Stimulated activated CD8-positive, alpha-beta memory T cell treated with anti-CD3 and anti-CD28 coated beads, Interleukin-4, amount 100 ng/mL, for 4 hours (primary cell): ENCODE measurements at places on chromosomes 2 and 18.

DNA sequence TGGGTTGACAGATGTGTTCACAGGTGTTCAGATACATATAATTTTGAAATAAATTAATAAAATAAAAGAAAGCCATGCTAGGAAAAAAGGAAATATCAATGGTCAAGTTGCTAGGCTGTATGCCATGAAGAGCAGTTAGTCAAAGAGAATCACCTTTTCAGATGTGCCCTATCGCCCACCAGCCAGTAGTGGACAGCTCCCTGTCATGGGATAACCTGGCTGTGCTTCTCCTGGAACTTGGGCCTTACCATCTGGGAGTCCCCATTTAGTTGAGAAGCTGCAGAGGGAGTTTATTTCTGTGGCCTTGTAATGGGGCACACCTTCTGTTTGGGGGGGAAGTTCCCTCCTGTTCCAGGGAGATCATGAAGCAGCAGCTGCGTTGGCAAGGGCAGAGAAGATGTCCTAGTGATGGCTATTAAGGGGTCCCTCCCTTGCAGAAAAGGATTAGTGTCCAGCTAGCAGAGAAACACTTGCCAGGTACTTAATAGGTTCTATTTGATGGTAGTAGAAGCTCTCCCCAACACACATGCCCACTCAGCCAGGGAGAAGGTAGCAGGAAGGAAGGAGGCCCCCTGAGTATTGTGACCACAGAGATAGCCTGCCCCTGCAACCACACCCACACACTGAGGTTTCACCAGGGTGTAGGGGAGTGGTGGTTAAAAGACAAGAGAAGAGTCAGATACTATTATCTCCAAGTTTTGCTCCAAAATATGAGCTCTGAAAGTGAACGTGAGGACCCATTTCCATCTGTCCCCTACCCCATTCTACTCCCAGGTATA is 117.7 kb downstream of the B3GNT2 start:
- DNase-seq: no peak

DNA sequence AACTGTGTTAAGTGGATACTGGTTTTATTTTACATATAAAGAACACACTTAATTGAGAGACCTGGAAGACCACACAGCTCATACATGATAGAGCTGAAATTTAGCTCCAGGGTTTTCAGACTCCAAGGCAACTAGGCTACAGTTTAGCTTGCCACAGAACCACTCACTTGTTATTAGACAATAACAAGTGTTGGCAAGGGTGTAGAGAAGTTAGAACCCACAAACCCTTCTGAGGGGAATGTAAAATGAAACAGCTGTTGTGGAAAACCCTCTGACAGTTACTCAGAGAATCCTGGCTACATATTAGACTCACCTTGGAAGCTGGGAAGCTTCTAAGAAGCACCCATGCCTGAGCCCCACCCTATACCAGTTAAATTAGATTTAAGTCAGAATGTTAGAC is 75.3 kb downstream of the MAP3K20 start:
- no peak for DNase-seq

GRCh38 chr18:79382681-79383387 is 12.9 kb upstream of the NFATC1 start:
- DNase-seq: no peak

- no peak for DNase-seq
Observed at GRCh38 chr2:150919901-150920300, 341.8 kb downstream of the RBM43 start.

DNA sequence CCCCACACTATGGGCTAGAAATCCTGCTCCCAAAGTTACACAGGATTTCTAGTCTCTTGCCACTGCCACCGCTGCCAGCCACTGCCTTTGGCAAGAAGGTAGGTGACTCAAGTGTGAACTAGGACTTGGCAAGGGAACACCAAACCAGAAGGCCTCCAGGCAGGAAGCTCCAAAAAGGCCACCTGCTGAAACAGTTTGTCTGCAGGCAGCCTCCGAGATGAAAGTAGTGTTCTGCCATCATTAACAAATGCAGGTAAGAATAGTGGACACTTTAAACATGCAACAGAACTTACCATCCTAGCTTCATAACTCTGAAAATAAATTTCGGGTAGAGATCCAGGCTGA is 3.9 kb downstream of the ANKRD44 start:
- no peak for DNase-seq

GRCh38 chr2:1688161-1688560 is 56.2 kb downstream of the PXDN start:
- no peak for DNase-seq

GRCh38 chr2:126970583-126970982 is 71.9 kb downstream of the TEX51 start:
- no peak for DNase-seq

GRCh38 chr18:59189746-59190145 is 30.2 kb upstream of the GRP start:
- no peak for DNase-seq

- DNase-seq: no peak
Observed at GRCh38 chr2:69683170-69683971, 39.8 kb upstream of the AAK1 start.

- DNase-seq: no peak
Observed at GRCh38 chr2:12506846-12507245, 209.9 kb upstream of the TRIB2 start.

DNA sequence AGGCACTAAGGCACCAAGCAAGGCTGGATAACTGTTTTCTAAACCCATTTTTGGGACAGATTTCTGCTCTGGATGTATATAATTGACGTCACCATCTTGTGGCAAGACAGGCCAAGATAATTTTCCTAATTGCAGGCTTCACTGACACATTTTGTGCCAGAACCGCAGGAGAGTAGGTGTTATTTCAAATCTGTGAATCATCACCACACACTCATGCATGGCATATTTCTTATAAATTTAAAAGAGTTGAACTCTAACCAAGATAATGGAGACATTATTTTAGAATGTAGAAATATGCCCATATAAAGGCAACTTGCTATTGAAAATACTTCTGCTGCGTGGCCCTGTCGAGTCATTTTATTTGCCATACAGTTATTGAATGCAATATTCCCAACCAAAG is 68.3 kb upstream of the ACYP2 start:
- no peak for DNase-seq

- DNase-seq: no peak
Observed at GRCh38 chr2:45709137-45709536, 57.7 kb downstream of the PRKCE start.

DNA sequence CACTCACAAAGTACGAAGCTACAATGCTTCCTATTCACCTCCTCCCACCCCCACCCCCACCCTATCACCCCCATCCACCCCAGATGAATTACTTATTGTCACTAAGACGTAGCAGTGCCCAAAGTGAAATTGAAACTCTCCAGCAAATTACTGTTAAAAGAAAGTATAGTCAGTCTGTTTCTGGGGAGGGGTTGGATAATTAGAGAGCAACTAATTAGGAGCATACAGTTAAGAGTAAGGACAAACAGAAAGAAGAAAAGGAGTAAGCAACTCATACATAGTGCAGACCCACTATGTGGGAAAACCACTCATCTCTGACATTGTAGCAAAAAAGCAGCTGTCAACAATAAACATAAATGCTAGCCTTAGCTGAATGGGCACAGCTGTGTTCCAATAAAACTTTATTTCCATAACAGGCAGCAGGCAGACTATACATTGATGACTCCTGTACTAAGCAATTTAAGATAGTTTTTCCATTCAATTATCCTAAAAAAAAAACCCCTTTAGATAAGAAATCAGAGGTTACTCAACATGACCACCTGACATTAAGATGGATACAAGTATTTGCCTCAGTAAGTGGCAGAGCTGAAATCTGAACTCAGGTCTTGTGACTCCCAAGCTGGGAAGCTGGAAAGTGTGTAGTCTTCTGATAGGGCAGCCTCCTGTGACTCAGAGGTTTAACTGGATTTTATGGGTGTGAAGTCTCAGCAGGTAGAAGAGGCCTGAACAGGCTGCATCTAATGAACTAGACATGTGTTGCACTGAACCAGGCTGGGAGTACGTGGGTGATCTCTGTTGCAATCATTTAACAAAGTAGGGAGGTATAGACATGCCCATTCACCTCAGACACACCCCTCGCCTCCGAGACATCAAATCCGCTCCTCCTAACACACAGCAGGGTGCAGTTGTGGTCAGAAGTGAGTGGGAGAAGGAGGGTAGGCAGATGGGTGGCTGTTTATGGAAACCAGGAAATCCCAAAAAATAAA is 171.8 kb upstream of the KLF7 start:
- DNase-seq: no peak

DNA sequence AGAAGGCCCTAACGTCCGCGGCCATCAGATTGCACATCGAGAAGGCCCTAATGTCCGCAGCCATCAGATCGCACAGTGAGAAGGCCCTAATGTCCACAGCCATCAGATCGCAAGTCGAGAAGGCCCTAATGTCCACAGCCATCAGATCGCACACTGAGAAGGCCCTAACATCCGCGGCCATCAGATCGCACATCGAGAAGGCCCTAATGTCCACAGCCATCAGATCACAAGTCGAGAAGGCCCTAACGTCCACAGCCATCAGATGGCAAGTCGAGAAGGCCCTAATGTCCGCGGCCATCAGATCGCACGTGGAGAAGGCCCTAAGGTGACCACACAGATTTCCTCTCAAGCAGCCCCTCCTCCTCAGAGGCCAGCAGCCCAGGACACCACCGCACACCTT is 193.2 kb upstream of the PXDN start:
- no peak for DNase-seq

DNA sequence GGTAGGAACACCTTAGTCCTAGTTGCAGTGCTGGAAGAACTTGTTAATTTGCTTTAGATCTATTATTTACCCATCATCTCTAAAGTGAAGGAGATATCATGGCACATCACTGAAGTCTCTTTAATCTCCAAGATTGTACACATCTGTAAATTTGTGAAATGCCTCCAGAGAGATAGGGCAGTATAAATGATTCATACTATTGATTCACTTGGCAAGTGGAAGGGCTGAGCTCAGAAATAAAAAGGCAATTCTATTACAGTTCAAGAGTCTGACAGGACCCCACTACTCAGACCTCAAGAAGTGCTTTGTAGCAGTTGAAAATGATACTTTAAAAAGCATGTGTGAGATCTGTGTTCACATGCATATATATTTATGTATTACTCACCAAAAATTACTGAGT is 489.3 kb downstream of the DCC start:
- DNase-seq: no peak

GRCh38 chr2:177758591-177759371 is 313.8 kb downstream of the PDE11A start:
- no peak for DNase-seq

DNA sequence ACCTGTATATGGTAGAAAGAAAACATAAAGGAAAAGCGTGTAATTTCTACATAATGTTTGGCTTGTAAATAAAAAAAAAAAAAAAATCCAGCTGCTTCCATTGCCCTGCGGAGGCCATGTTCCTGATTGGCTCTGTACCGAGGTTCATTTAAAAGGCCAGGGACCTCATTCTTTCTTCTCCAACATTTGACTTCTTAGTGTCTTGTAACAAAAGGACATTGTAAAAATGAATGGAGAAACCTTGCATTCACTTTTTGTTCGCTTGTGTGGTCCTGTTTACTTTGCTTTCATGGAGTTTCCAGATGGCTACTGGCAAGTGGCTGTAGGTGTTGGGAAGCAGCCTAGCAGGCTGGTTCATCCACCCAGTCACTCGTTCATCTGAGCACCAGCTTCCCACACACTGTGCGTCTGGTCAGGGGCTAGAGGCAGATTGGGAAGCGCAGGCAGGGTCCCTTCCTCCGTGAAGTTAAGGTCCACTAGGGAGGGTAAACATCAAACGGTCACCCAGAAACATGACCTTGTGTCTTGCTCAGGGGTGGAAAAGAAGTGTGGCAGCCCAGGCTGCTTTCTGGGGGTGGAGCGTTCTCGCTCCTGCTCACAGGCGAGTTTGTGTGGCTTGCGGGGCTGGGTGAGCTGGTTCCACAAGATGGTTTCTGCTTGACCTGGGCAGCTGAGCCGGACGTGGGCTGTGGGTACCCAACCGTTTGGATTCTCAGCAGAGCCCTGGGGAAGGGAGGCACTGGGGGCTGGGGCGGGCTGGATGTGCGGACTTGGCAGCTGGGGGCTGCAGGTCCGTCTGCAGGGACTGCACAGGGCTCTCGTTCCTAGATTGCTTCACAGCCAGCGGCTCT is 260.7 kb downstream of the AGAP1 start:
- no peak for DNase-seq

DNA sequence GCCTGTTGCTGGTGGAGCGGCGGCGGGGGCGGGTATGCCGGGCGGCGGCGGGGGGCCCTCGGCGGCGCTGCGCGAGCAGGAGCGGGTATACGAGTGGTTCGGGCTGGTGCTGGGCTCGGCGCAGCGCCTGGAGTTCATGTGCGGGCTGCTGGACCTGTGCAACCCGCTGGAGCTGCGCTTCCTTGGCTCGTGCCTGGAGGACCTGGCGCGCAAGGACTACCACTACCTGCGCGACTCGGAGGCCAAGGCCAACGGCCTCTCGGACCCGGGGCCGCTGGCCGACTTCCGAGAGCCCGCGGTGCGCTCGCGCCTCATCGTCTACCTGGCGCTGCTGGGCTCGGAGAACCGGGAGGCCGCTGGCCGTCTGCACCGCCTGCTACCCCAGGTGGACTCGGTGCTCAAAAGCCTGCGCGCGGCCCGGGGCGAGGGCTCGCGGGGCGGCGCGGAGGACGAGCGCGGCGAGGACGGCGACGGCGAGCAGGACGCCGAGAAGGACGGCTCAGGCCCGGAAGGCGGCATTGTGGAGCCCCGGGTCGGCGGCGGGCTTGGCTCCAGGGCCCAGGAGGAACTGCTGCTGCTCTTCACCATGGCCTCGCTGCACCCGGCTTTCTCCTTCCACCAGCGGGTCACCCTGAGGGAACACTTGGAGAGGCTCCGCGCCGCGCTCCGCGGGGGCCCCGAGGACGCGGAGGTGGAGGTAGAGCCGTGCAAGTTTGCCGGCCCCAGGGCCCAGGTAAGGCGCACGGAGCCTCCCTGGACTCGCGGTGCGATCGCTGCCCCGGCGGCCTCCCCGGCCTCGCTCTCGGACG is 1.0 kb downstream of the ZCCHC2 start:
- peak; percentile 4 for DNase-seq

GRCh38 chr18:35174093-35174731 is 66.6 kb upstream of the ZNF397 start:
- DNase-seq: no peak

DNA sequence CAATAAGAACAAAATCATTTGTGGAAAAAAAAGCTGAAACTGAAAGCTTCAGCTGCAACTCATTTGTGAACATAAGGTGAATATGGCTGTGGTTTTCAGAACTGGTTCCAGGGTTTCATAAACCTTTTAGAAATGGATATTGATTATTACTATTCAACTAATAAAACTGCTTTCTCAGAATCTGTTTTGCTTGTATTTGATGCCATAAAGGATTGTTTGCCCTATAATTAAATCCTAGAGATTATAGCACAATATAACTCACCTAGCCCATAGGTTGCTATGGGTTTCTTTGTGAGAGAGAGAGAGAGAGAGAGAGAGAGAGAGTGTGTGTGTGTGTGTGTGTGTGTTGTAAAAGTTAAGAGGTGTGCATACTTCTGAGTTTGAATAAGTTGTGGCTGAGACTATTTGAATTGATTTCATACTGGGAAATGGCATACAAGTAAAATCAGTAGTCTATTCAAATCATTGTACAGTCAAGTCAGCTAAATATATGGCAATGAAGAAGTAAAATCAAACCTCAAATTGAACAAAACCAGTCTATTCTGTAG is 339.2 kb downstream of the ARHGAP15 start:
- DNase-seq: no peak
